ENCODE measurements at places on chromosomes 4 and X.

GRCh38 chr4:7398104-7398423 is 36.7 kb downstream of the PSAPL1 start:
- DNase-seq = no peak

- no peak for DNase-seq
These were observed 35.5 kb downstream of the F8 start for GRCh38 chrX:154986826-154987575.

GRCh38 chrX:74248889-74249288 is 55.1 kb upstream of the ZCCHC13 start:
- no peak for DNase-seq

DNA sequence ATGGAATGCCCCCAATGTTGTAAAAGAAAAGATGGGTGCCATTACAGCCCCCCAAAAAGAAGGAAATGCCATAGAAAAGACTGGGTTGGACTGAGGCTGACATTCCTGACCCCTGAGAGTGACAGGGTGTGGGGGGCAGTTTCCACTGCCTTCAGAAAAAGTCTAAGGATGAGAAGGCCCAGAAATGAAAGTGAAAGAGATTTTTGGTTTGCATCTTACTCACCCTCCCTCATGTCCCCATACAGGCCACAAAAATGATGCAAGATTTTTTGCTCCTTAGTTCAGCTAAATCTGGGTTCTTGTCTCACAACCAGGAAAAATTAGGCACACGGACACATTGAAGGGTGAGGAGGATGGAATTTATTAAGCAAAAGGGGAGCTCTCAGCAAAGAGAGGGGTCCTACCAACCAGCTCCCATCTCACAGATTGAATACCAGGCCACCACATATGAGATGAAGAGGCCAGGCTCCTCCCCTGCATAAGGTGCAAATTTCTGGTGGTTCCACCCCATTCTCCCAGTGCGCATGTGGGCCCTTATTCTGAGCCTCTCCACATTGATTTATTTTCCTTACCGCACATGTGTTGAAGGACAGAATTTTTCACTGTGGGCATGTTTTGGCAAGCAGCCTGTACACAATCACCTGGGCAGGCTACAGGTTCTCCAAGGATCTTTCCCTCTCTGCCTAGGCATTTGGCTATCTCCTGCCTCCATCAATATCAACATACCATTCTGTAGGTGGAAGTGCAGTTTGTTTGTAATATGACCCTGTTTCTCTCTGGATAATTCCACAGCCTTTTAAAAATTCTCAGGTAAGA is 18.8 kb downstream of the PPP4R3C start:
- DNase-seq = no peak

- DNase-seq = no peak
These were observed 50.8 kb downstream of the TMEM165 start for GRCh38 chr4:55446578-55446922.

- DNase-seq = no peak
These were observed 53.9 kb downstream of the HMX1 start for GRCh38 chr4:8817813-8818062.

- DNase-seq = no peak
These were observed 348.3 kb downstream of the PCDH7 start for GRCh38 chr4:31068257-31069075.

DNA sequence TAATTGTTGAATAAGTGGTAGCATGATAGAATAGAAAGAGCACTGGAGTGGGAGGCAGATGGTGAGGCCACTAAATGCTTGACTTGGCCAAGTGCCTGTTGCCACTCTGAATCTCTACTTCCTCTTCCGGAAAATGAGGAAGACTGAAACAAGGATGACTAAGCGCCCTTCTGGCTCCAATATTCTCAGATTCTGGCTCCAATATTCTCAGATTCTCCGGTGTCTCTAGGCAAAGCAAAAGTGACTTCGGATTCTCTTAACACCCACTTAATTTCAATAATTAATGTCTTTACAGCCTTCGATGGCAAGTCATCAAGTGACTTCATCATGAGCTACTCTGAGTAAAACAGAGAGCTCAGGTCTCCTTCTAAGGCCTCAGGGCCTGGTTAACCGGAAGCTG is 402.2 kb upstream of the FGF13 start:
- no peak for DNase-seq

DNA sequence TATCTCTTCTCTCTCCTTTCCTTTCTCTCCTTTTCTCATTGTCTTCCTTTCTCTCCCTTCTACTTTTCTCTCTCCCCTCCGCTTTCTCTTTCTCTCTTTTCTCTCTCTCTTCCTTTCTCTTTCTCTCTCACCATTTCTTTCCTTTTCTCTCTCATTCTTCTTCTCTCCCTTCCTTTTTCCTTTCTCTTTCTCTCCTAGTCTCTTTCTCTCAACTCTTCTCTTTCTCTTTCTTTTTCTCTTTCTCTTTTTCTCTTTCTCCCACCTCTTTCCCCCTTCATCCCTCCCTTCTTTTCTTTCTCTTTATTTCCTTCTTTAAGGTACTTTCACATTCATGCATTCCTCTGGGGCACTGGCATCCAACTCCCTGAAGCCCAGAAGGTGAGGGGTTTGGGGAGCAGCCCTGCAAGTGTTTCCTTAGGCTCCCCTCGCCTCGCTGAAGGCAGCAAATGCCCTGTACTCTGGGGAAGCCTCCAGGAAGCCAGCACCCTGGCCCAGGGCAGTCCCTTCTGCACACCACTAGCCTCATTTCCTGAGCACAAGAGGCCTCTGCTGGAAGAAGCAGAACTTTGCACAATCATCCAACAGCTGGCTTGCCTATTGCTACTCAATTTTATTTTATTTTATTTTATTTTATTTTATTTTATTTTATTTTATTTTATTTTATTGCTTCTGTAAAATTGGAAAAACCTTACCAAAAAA is 124.2 kb downstream of the NFKB1 start:
- peak; percentile 83 for DNase-seq

DNA sequence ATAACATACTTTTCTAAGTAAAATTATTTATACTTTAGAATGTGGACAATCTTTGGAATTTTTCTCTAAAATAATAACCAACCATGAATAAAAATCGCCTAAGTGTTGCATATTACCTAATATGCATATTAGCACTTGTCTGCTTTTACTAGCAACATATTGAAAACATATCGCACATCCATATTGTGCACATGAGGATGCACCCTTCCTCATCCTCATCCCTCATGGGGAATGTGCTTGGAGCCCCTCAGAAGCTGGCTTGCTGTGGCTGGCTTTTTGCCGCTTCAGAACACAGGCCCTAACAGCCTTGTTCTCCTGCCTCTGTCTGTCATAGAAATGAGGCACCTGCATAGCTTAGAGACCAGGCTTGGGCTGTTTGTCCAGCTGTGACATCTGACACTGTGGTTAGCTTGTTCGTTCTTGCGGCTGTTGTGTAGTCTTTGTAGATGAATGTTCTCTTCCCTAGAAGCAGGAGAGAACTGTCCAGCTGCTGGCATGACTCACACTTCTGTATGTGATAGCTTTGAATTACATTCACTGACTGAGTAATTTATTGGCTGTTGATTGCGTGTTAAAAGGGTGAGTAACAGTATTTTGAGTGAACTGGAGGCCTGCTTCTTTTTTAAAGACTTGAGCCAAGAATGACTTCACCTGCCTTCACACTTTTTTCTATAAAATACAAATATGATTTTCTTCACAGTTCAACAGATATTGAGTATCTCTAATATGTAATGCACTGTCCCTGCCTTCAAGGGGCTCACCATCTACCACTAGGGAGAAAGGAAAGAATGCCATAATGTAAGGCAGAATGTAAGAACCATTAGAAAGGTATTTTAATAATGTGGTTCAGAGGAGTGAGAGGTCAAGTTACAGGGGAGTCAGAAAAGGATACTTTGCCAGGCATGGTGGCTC is 81.9 kb downstream of the HMGB2 start:
- no peak for DNase-seq

- no peak for DNase-seq
These were observed 69.4 kb downstream of the NSG1 start for GRCh38 chr4:4456351-4456750.

GRCh38 chrX:69317721-69318120 is 152.5 kb upstream of the PJA1 start:
- DNase-seq = no peak

DNA sequence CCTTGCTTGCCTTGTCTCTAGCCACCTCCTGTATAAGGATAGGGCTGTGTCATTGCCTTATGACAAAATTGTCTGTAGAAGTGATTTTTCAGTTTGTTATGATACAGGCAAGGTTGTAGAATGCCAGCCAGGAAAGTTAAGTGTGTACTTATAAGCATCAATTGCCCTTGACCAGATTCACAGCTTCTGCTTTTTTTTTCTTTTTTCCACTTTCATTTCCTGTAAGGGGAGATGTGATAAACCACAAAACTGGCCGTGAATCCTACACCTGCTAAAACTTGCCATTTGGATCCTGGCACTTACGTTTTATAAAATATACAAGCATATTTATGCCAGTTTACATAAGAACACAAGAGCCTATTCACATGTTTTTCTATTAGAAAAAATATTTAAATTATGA is 35.0 kb upstream of the BMPR1B start:
- no peak for DNase-seq

DNA sequence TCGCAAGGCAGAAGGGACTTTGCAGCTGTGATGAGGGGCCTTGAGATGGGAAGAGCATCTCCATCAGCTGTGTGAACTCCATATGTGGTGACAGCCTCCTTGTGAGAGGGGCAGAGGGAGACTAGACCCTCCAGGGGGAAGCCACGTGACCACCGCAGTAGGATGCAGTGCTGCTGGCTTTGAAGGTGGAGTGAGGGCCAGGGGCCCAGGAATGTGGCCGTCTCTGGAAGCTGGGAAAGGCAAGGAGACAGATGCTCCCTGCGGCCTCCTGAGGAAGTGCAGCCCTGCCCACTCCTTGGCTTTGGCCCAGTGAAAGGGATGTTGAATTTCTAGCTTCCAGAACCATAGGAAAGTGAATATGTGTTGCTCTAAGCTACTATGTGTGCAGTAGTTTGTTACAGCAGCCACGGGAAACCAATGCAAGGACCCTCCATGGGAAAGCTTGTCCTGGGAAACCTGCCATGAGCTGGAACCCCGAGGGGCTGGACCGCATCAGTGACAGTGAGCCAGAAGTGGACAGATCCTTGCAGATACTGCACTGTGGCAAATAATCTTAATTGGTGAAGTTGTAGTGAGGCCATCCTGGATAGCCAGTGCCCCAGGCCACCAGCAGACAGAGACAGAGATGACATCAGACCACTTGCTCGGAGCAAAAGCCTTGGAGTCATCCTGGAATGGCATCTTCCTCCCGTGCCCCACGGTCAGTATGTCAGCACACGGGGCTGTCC is 35.4 kb upstream of the SORCS2 start:
- DNase-seq = no peak

- DNase-seq = no peak
These were observed 126.8 kb downstream of the RTL3 start for GRCh38 chrX:78532363-78532762.

DNA sequence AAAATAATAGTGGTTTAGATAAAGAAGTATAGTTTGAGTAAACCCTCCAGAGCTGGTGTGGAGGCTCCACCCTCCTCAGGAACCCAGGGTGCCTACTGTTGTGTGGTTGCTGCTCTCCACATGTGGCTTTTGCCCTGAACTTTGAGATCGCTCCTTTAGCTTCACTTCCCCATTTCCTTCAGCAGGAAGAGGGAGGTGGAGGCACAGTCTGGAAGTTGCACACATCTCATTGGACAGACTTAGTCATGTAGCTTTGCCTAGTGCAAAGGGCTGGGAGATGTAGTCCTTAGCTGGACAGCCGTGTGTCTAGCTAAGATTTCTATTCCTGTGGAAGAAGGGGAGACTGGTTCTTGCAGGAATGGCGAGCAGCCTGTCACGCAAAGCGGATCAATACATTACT is 37.9 kb downstream of the RGS12 start:
- DNase-seq = no peak

DNA sequence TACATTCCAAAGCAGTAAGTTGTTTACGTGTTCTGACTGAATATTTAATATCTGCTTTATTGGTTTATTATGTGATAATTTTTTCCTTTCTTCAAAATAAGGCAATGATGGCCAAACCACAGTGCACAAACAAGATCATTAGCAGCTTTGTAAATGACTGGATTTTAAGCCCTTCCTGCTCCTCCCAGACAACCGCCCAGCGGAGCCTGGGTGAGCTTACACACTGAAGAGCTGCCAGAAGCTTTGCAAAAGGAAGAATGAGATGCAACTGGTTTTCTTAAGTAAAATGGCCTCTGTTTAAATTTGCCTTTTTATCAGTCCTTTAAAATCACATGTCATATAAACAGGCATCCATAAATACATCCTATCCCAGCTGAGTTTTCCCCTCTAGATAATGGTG is 52.2 kb downstream of the SPARCL1 start:
- DNase-seq = no peak

GRCh38 chr4:145538596-145538995 is 56.9 kb downstream of the SMAD1 start:
- no peak for DNase-seq

GRCh38 chr4:77040270-77040669 is 35.5 kb downstream of the CCNI start:
- no peak for DNase-seq

DNA sequence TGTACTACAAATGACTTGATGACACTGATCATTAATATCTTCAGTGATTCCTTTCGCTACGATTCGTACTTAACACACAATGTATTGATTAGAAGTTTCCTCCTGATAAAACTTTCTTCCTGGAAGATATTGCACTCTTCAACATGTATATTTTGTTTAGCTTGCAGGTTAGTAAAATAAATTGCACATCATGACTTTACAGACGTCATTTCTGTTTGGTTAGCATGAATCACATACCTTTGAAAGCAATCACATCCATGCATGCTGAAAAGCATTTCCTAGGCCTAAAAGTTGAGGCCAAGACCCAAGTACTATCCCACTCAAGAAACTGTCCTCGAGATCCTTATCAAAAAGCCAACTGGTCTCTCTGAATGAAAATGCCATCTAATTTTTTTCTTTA is 1841.0 kb upstream of the PCDH7 start:
- DNase-seq = no peak

DNA sequence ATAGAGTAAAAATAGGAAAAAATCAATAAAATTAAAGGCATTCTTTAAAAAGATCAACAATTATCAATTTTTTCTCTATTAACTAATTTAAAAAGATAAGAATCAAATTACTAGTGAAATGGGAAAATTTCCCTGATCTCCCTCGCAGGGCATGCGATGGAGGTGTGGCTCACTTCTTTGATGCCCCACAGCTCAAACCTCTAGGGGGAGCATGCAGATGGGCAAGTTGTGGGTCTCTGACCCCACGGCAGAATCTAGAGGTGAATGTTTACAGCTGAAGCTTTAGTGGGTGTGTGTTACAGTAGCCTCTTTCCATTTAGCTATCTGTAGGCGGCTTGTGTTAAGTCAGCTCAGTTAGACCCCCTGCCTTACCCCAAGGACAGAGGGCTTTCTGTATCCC is 1348.8 kb downstream of the PCDH18 start:
- no peak for DNase-seq

GRCh38 chrX:13487731-13488505 is 81.5 kb upstream of the EGFL6 start:
- DNase-seq = peak; percentile 62

- DNase-seq = no peak
These were observed 2456.4 kb downstream of the PCDH7 start for GRCh38 chr4:33176566-33176965.

GRCh38 chr4:90328558-90328957 is 201.4 kb downstream of the CCSER1 start:
- no peak for DNase-seq

GRCh38 chr4:24179201-24179840 is 289.5 kb upstream of the PPARGC1A start:
- DNase-seq = no peak
